NCI-H1930 (cell line): ENCODE measurements at places on chromosomes 4 and X.

DNA sequence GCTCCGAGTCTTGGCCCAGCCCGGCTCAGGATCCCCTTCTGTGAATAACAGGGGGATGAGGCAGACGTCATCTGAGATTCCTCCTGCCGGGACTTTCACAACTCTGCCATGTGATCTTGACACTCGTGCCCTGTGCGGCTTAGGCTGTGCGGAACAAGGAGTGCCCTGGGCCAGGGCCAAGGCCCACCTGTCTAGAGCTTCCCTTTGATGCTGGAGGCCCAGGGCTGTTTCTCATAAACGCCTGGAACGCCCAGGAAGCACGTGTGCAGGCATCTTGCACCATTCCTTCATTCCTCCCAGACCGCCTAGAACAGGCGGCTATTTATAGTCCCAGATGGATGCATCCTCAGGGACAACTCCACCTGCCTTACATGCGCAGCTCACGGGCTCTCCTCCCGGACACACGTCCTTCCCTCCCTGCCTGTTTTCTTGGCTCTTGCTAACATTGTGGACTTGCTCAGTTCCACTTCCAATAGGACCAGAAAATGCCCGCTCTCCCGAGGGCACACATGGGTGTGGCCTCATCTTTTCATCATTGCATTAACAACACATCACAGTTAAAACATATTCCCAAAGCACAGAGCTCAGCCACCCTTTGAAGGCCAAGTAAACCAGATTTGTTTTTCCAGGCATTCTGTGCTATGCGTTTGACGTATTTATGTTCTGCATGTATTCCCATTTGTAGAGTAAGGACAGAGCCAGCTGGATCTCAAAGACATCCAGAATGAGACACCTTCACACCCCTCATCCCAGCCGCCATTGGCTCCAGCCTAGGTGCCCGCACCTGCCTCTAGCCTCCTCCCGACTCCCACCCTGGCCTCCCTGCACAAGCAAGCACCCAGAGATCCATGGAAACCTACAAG, 57.2 kb downstream of the ABLIM2 start:
- no peak for DNase-seq

DNA sequence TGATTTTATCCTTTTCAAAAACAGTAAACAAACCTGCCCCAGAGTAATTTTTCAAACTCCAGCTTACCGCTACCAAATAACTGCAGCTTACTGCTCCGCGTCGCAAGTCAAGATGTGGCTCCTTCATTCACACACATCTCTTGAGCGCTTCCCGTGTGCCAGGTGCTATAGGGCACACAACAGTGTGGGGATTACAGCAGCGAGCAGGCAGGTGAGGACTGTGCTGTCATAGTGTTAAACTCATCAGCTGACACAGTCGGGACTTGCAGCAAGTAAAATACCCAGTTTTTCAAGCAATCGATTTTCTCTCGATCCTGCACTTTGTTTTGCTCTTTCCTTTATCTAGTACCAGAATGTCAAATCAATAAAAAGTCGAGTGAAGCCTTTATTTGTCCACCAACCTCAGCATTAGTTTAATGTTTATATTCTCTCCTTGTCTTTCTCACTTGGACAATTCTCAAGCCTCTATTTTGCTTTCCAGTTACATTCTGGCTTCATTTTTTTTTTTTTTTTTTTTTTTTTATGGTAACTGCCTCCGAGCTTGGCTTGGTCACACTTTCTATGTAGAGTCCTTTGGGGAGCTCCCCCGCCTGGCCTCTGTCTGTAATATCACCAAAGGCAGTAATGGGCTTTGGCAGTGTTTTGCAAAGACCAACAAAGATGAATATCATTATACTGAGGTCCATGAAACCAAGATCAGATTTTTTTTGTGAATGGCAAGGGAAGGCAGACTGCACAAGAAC, 8.3 kb upstream of the ASB5 start:
- DNase-seq, result no peak

DNA sequence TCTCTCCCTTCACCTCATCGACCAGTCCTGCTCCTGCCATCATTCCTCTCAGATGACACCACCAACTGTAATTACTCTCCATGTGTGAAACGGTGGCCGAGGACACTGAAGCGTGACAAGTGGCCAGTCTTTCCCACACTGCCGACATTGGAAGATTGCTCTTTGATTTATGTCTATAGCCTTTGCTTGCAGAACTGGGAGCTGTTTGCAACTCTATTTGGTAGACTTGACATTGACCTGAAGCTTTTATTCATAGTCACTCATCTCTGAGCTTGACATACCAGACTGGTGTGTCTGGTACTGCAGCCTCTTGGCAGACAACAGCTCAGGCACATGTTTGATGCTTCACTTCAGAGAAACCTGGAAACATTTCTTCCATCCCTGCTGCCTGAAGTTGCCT, 121.8 kb upstream of the GALNT7 start:
- no peak for DNase-seq

DNA sequence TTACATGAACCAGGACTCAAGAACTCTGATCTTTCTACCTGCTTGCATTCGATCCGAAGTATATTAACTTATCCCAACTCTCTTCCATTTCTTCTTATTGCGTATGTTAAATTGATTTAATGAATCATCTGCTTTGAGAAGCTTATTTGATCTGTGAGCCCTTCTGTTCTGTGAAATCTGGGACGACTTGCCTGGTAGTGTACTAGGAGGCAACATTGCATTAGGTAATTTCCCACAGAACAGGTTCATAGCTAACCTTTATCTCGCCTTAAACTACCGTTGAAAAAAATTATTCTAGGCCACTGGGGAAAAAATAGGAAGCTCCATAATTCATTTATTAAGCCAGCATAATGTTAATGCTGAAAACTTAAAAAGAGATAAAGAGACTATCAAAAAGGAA, 67.2 kb upstream of the MAB21L2 start:
- no peak for DNase-seq

- no peak for DNase-seq
Measured at GRCh38 chr4:79047316-79047715, 108.1 kb upstream of the PAQR3 start.

- no peak for DNase-seq
Measured at GRCh38 chr4:176635372-176636261, 157.1 kb downstream of the VEGFC start.

DNA sequence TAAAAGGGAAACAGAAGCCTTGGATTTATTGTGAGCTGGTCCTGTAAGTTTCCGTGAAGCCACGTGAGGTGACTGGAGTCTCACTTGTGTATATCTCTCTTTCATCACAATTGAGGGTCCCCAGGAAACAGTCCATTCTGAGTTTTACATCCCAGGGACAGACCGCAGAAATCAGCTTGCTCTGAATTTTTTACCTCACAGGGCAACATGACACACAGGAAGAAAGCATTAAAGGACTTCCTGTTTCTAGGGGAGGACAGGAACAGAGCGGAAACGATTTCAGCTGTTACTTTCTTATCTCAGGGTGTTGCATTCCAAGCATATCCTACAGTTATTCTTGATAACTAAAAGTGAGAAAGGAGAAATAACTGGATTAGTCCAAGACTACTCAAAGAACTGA, 553.5 kb downstream of the TRAM1L1 start:
- DNase-seq, result no peak

DNA sequence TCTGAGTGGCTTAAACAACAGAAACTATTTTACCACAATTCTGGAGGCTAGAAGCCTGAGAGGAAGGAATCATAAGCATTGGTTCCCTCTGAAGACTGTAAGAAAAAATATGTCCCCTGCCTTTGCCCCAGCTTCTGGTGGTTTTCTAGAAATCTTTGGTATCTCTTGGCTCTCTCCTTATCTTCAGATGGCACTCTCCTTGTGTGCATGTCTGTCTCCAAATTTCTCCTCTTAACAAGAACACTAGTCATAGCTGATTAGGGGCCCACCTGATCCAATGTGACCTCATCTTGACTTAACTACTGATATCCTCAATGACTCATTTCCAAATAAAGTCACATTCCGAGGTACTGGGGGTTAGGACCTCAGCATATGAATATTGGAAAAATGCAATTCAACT, 635.0 kb upstream of the NR3C2 start:
- no peak for DNase-seq

DNA sequence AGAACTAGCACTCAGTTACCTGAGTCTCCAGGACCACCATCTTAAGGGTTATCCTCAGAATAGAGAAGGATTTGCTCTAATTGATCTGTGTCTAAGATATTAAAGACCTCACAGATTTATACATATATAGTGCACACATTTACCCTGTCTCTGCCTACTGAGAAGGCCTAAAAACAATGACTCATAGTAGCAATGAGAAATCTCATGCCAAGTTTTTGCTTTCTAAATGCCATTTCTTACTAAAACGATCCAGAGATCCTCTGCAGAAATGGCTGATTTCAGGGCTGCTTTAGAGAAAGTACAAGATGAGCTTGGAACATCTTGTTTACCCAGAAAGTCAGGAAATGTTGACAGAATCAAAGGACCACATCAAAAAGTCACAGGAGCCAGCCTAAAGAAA, 79.1 kb upstream of the INPP4B start:
- DNase-seq, result no peak

DNA sequence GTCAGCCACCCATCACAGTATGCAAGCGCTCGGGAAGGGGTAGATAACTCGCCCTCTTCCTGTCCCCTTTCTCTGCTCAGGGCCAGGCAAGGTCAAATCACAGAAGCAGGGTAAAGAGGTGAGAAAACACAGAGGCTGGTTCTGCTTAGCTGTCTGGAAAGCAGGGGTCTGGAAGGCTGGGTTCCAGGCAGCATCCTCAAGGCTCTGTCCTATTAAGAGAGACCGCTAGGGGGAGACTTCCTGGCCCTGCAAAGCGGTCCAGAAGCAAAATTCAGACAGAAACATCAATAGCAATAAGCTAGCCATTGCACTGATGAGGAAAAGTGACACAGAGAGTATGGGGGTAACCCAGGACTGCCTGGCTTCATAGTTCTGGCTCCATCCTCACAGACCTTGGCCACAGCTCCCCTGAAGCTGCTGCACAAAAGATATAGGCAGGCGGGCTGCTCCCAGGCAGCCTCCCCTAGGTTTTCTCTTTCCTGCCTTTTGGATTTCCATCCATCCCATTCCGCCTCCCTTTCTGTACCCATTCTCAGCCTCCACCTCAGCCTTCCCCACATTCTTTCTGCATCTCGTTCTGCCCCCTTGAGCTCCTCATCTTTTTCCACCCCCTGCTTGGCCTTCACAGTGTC, 308.5 kb downstream of the EVC2 start:
- no peak for DNase-seq

- no peak for DNase-seq
Measured at GRCh38 chrX:39648548-39649254, 449.1 kb downstream of the BCOR start.

GRCh38 chrX:44580466-44580865, 37.8 kb upstream of the FUNDC1 start:
- no peak for DNase-seq

- DNase-seq, result no peak
Measured at GRCh38 chrX:153973127-153974002, 811 bp downstream of the TMEM187 start.

GRCh38 chrX:120446498-120446897, 22.6 kb downstream of the LAMP2 start:
- DNase-seq, result no peak

- DNase-seq, result no peak
Measured at GRCh38 chr4:6541789-6542188, 33.2 kb upstream of the MAN2B2 start.

GRCh38 chr4:98496152-98496845, 162.1 kb downstream of the TSPAN5 start:
- DNase-seq, result no peak

GRCh38 chr4:8922481-8922880, 50.8 kb upstream of the HMX1 start:
- no peak for DNase-seq

GRCh38 chr4:43932448-43932847, 516.2 kb downstream of the KCTD8 start:
- no peak for DNase-seq

- DNase-seq, result no peak
Measured at GRCh38 chrX:5528057-5528456, 700.6 kb downstream of the NLGN4X start.

DNA sequence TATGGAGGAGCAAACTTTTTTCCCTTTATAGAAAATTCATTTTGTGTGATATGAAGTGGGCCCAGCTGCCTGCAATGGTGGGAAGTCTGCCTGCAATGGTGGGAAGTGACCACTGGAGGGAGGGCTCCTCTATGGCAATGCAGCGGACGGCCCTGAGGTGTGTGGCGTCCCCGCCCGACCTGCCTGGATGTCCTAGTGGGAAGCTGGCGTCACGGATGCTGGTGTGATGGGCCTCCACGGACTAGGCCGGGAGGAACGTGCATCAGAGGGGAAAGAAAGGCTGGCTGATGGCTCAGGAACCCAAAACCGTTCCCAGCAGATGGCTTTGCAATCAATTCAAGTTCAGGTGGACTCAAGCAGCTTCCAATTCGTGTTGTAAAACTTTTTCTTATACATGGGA, 177.9 kb downstream of the AFAP1 start:
- DNase-seq, result no peak

- no peak for DNase-seq
Measured at GRCh38 chr4:168516841-168517240, 20.0 kb downstream of the PALLD start.

DNA sequence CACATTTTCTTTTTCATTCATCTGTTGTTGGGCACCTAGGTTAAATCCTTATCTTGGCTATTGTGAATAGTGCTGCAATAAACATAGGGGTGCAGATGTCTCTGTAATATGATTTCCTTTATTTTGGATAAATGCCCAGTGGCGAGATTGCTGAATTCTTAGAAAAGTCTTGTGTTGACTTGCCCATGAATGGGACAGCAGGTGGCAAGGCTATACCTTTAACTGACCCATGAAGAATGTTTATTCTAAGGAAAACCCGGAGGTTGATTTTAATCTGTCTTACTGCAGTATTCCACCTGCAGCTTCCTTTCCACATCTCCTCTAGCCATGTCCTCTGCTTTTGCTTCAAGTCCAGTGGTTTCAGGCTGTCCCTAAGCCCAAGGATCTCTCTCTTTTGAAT, 220.6 kb downstream of the SNCA start:
- DNase-seq, result no peak

GRCh38 chrX:55546956-55547355, 57.3 kb upstream of the USP51 start:
- no peak for DNase-seq

GRCh38 chr4:100147198-100147597, 43.1 kb downstream of the DDIT4L start:
- no peak for DNase-seq

DNA sequence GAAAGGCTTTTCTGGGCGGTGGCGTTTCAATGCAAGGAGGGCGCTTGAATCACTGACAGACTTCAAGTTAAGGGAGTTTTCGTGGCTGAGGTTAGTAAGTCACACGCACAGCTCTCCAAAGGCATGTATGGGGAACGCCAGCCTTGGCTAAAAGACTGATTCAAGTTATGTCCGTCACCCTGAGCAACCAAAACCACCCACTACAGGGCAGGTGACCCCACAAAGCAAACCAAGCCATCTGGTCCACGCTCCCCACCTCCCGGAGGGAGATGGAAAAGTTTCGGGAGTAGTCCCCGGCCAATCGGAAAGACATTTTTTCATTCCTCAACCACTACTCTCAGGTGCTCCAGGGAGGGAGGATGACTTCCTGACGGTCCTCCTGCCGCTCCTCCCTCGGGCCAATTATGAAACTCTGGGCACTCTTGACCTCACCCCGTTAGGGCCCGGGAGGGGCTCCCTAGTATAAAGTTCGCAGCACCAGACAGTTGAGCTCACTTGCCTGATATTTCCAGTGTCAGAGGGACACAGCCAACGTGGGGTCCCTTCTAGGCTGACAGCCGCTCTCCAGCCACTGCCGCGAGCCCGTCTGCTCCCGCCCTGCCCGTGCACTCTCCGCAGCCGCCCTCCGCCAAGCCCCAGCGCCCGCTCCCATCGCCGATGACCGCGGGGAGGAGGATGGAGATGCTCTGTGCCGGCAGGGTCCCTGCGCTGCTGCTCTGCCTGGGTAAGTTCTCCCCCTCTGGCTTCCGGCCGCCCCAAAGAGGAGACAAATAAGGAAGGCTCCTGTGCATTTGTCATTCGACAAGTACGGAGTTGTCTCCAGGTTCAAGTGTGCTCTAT, at the start of gene EREG:
Gene EREG (plus strand): TSS at position 494 of the 840 bp plus-strand sequence. CDS start 164 bp downstream, at position 658.
- DNase-seq, result no peak
